ENCODE measurements at places on chromosomes 1 and 21.

- no peak for DNase-seq
These were observed 81.1 kb upstream of the CLDN14 start for GRCh38 chr21:36560933-36561575.

GRCh38 chr1:208562151-208562960 is 318.2 kb upstream of the PLXNA2 start:
- no peak for DNase-seq

DNA sequence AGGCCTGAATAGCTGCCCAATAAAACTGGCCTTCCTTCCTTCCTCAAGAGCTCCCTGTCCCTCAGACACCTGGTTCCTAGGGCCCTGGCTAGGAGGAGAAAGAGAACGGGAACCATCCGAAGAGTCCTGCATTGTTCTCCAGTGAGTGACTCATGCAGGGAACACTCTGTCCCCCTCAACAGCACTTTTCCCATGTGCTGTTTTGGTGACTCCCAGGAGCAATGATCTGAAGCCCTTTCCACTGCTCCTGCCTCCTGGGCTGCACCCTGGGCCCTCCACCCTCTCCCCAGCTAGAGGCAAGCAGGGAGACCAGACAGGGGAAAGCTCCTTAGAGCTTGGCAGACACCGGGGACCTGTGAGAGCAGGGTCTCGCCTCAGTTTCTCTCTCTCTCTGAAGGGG is 18.9 kb downstream of the TNNT2 start:
- DNase-seq: no peak

GRCh38 chr1:228941666-228942065 is 206.4 kb downstream of the RHOU start:
- no peak for DNase-seq

DNA sequence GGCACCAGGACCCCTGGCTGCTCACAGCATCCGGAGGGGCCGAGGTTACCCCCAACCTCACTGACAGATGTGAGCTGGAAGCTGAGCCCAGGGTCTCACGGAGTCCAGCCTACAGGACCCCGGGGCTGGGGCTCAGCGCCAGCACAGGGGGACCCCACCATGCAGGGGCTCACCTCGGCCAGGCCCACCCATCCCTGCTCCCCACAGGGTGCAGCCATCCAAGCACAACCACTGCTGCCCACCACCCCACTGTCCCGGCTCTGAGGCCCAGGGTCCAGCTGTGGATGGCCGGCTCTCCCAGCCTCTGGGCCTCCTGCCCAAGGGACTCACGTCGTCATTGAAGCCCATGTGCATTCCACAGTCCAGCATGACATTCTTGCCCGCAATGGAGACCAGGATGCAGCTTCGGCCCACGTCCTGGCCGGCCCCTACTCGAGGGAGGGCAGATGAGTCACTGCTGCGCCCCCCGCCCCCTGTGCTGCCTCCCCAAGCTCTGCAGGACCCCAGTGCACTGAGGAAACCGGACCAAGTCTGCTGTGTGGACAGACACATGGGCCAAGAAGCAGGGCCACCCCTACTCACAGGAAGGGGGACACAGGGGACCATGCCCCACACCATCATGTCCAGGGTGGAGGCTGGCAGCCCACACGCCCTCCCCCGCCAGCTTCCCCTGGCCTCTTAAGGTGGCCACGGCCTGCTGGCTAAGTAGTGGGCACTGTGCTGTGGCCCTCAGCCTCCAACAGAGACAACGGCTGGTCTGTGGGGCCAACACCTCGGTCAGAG is 3.6 kb downstream of the INTS11 start:
- no peak for DNase-seq

DNA sequence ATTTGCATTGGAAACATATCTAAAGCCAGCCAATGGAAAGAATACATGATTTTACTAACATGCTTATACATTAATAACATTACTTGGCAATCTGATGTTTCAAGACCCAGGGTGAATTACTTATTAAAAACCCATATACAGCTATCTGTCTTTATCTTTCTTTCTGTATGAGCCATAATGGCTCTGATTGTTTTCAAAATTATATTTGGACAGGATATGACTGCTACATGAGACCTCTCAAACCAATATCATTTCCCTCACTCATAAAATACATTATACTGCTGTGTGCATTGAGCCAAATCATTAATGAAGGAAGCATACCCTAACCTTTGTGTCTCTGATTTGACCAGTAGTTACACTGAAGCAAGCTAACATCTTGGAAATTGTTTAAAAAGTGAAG is 205.9 kb upstream of the DPYD start:
- DNase-seq: no peak

GRCh38 chr1:23224739-23225648 is 7.7 kb upstream of the HTR1D start:
- DNase-seq: peak; percentile 48

DNA sequence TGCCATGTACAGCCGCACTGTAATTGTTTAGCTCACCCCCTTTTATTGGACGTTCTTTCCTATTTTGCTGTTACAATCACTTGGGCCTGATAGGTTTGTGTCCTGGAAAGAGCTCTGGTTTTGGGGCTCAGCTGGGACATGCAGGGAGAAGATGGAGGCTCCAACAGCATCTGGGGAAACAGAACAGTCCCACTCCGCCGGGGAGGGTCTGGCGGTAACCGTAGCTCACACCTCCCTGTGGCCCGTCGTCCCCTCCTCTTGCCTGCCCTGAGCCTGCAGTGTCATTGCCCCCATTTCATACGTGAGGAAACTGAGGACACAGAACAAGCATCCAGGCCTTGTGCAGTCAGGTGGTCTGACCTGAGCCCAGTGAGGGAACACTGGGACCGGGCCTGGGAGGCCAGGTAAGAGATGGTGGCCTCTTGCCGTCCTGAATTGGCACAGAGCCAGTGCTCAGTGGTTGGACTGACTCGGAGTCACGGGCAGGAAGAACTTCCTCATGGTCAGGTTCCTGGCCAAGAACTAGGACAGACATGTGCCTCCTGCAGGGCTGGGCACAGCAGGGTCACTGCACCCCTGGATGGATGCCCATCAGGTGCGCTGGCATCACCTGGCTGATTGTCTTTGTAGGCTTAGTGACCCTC is 41.8 kb downstream of the S100B start:
- no peak for DNase-seq

GRCh38 chr1:243287123-243287460 is 31.3 kb downstream of the SDCCAG8 start:
- no peak for DNase-seq

DNA sequence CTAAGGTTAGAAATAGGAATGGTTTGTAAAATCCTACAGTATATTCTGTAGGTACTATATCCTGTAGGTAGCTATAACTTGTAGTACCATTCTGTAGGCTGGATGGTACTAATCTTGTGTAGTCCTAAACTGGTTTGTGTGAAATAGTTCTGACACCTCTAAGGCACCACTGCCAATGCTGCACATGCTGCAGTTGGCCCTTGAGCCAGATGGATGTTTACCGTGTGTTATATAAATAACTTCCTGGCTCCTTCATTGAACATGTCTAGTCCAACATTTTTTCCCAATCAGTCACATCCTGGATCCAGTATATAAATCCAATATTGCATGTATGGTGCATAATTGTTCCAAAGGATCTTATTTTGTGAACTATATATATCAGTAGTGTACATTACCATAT is 89.5 kb upstream of the GNG4 start:
- peak; percentile 65 for DNase-seq

DNA sequence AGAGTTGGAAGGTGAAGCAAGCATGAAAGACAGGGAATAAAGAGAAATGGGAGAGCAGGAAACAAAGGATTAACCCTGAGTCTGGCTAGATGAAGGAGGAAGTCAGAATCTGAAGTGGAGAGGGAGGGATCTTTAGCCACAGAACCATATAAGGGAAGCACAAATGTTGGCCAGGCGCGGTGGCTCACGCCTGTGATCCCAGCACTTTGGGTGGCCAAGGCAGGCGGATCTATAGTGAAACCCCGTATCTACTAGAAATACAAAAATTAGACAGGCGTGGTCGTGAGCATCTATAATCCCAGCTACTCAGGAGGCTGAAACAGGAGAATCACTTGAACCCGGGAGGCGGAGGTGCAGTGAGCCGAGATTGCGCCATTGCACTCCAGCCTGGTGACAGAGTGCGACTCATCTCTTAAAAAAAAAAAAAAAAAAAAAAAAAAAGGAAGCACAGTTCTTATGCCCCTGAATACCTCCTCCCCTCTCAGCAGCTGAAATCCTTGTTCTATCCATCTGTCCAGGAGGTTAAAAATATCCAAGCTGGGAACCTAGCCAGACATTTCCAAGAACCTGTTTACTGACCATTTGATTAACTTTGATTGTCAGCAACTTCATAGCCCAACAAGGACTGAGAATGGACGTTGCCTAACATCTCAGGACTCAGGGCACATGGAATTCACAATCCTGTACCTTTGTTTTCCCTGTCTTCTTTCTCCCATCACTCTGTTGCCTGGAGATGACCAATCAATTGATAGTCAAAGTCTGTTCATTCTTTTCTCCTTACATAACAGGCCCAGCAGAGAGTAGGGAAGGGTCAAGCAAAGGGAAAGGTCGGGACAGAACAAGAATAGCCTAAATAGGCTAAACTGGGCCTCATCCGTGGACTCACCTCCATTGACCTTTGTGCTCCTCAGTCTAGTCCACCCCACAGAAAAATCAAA is 10.6 kb downstream of the TXNIP start:
- DNase-seq: peak; percentile 65

- DNase-seq: no peak
These were observed 374.0 kb downstream of the NEGR1 start for GRCh38 chr1:71908303-71908702.

DNA sequence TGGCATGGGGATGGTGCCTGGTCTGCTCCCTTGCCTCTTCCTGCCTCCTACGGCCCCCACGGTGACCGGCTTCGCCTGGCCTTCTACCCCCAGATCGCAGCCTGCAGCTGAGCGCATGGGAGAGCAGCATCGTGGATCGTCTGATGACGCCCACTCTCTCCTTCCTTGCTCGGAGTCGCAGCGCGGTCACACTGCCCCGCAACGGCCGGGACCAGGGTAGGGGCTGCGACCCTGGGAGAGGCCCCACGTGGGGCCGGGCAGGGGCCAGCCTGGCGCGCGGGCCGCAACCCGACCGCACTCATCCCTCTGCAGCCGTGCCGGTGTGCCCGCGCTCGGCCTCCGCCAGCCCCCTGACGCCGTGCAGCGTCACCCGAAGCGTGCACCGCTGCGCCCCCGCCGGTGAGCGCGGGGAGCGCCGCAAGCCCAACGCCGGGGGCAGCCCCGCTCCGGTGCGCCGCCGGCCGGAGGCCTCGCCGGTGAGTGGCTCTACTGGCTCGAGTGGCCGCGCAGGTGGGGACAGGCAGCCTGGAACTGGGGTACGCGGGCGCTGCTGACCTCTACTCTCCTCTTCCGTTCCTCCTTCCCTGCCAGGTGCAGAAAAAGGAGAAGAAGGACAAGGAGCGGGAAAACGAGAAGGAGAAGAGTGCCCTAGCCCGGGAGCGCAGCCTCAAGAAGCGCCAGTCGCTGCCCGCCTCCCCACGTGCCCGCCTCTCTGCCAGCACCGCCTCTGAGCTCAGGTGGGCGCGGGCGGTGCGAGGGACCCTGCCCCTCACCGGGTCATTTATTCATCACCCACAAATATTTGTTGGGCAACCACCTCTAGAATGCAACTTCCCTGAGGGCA is 20.4 kb downstream of the MAP7D1 start:
- no peak for DNase-seq

DNA sequence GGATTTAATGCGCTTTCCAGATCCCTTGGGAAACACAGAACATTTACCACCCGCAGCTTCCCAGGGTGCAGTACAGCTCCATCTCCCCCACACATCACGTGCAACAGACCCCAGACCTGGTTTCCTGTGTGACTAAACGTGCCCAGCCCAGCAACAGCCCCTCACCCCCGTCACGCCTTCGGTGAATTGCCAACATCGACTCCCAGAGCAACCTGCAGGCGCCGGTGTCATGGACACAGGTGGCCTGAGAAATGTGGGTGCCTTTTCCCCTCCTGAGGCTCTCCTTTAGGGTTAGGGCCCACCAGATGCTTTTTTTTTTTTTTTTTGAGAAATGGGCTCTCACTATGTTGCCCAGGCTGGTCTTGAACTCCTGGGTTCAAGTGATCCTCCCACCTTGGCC is 24.2 kb upstream of the SUMO3 start:
- no peak for DNase-seq

DNA sequence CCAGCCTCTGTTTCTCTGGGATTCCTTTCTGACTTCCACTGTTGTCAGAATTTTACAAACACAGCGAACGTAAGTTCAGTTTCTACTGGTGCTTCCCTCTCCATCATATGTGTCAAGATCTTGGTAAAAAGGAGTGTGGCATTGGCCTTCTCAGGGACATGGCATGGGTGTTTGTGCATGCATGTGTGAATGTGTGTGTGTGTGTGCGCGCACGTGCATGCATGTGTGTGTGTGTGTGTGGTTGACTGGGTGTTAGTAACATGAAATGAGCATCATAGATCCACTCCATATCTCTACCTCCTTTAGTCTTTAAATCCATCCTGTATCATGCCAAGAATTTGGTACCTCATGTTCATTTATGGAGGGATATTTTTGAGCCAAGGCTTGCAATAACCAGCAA is 411.3 kb downstream of the NPHP4 start:
- DNase-seq: no peak

GRCh38 chr1:204821476-204821875 is 49.2 kb upstream of the NFASC start:
- no peak for DNase-seq

DNA sequence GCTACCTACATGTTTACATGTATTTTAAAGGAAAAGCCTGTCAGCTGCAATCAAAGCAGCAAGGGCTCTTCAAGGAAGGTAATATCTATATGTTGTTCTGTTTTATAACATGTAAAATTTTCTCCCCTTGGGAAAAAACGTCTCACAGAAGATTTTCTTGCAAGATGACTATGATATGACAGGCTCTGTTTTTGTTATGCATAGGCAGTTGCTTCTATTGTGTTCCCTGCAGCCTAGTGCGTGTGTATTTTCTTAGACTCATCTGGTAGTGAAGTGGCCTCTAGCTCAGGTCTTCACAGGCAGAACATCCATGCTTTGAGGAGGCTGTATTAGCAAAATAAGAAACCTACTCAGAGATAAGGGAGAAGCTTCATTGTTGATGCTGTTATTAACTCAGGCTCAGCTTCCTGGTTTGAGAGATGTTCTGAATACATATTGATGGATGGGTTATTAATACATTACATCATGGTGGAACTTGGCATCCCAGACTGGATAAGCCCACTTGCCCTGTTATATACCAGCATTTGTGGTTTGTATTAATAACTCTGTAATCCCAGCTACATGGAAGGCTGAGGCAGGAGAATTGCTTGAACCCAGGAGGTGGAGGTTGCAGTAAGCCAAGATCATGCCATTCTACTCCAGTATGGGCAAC is 35.8 kb downstream of the LAMC1 start:
- no peak for DNase-seq

DNA sequence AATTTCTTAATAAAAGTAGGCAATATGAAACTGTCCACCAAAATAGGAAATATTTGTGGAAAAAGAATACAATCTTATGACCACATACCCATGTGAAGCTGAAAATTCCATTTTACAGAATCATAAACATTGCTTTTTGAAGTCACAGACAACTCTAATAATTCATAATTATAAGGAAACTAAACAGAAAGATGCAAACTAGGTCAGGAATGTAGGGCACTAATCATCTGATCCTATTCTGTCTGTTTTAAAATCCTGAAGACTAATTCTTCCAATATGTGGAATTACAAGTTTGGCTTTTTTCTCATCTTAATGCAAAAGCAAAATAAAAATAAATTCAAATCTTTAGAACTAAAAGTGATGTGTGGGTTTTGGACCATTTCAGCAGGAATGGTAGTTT is 528.6 kb downstream of the LTN1 start:
- DNase-seq: no peak

Measured in HS-5 (cell line).